ENCODE measurements at places on chromosomes 11 and 22.
A peak's percentile ranks its signal among the peaks of the same experiment; 100 is the strongest.

- DNase-seq, result peak; percentile 71
Measured at GRCh38 chr11:76207642-76208401, 1.5 kb upstream of the WNT11 start.

DNA sequence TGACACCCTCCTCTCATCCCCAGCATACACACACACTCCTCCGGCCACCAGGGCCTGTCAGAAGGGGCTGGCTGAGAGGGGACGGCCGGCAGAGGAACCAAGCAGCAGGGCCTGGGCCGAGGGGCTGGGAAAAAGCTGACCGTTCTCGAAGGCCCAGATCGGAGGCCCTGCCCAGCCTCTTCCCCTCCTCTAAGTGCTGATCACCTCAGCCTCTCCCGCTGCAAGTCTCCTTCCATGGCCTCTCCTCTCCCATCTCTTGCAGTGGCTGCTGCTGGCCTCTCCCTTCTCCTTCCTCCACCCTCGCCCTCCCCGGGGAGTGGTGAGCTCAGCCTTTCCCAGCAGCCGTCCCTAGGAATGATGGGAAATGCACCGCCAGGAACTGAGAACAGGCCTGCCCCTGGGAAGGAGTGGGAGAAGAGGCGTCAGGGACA is 39.6 kb downstream of the ARRB1 start:
- DNase-seq, result no peak

DNA sequence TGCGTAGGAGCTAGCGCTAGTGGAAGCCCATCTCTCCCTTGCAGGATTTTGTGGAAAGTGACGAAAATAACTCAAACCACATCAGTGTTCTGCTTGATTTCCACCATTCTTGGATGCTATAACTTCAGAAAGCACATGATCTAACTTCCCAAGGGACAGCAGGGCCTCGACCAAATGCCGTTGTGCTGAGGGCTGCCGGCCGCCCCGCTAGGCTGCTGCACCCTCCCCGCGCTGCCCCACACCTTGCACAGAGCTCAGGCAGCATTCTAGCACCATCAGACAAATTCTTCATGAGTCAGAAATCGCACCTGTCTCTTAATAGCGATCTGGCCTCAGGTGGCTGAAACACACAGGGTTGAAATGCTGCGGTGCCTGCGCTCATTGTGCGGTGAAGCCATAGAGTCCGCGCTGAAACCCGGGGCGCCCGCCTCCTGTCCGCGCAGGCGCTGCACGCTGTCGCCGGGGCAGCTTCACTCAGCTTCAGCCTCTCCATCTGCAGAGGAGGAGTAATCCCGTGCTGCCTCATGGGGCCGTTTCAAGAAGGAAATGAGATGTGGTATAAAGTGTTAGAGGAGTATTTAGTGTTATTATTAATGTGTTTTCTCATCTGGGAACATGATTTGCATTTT is 59.2 kb upstream of the B3GAT1 start:
- DNase-seq, result no peak

GRCh38 chr11:115585361-115586024 is 81.3 kb upstream of the CADM1 start:
- DNase-seq, result no peak

GRCh38 chr11:19691815-19692500 is 20.7 kb upstream of the NAV2 start:
- DNase-seq, result no peak

DNA sequence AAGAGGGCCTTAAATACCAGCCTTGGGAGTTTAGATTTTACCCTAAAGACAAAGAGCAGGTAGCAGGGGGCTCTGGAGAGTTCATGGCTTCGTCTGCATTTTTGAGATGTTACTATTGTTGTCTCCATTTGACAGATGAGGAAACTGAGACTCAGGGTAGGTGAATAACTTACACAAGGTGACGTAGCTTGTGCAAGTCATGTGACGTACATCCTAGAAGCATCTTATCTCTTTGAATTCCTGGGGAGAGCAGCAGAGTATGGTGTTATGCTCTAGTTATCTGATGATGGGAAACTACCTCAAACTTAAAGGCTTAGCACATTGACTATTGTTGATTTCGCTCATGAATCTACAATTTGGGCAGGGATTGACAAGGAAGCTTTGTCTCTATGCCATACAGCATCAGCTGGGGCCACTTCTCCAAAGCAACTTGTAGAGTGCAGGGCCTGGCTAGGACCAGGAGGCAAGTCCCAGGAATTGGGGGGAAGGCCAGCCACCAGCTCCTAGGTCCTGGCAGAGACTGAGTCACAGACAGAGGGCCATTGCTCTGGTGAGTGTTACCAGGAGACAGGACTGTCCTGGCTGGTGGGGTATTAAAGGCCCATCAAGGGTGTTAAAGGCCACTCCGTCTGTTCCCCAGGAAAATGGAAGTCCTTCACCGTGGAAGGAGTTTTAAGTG is 52.1 kb upstream of the TSKU start:
- DNase-seq, result no peak

- no peak for DNase-seq
Measured at GRCh38 chr11:66289548-66290329, 796 bp upstream of the YIF1A start.

- DNase-seq, result no peak
Measured at GRCh38 chr22:31394326-31394725, 5.1 kb upstream of the DRG1 start.

DNA sequence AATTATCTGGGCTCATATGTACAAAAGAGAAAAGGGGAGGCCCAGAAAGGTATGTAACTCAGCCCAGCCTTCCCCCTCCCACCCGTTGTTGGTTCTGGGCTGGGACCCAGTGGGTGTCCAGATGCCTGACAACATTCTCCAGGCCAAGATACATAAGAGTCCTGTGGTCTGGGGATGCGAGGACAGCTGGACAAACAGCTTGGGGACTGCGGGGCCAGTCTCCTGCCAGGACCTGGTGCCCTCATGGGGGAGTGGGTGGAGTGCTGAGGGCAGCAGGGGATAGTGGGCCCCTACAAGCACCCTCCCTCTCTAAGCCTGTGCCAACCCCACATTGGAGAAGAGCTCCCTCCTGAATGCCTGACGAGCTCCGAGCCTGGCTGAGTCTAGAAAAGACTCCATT is 3.5 kb upstream of the SLC22A6 start:
- DNase-seq, result no peak

DNA sequence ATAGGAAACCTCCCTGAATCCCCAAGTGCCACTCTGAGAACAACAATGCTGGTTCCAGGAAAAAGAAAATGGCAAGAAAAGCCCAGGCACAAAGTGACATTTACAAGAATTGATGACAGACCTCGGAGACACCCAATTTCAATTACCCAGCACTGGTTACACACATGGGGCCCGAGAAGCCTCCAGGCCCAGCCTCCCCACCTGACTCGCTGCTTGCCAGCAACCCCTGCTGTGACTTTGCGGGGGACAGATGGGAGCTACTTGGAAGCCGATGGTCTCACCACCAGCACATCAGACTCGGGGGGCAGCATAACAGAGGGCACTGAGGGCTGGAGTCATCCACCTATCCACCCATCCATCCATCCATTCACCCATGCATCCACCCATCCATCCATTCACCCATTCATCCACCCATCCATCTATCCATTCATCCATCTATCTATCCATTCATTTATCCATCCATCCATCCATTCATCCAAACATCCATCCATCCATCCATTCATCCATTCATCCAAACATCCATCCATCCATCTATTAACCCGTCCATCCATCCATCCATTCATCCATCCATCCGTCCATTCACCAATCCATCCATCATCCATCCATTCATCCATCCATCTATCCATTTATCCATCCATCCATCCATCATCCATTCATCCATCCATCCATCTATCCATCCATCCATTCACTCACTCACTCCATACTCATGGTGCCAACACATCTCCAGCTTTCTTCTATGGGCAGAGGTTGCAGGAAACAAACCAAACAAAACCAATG is 567.6 kb downstream of the BRD1 start:
- no peak for DNase-seq

DNA sequence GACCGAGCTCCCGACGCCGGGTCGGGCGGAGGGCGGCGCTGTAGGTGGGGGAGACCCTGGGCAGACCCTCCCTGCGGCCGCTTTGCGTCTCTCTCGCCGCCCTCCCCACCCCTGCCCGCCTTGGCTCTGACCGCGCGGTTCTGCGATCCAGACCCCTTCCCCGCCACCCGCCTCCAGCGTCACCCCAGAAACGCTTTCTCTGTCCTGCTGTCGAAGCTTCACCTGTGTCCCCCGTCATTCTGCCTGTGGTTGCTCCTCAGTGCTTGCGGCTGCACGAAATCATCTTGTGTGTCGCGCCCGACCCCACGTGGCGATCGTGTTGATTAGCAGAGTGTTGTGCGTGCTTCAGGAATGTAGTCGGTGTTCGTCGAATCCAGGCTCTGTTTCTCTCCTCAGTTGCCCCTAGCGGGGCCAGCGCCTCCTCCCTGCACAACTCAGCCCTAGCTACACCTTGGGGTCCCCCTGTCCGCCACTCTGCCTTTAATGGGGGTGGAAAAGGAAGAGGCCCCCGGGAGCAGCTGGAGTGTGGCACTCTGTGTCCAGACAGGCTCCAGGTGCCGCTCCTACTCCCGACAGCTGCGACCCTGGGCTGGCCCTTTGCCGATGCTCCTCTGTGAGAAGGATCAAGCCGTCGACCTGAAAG is 851 bp downstream of the PTDSS2 start:
- DNase-seq, result peak; percentile 86

GRCh38 chr22:41383085-41383484 is 1.3 kb downstream of the TEF start:
- DNase-seq, result no peak

DNA sequence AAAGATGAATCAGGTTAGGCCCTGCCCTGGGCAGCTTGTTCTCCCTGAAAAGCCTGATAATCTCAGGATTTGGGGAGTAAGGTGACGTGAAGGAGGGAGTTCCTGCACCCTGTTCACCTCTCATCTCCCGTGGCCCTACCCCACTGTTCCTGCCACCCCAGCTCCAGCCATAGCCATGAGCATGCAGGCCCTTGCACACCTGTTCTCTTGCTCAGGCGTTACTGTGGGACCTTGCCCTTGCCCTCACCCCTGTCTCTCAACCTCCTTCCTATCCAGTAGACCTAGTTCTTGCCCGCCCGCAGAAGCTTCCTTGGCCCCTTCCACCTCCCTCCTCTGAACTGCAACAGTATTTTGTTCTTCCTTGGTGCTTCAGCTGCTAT is 15.0 kb downstream of the TSKU start:
- DNase-seq, result no peak

DNA sequence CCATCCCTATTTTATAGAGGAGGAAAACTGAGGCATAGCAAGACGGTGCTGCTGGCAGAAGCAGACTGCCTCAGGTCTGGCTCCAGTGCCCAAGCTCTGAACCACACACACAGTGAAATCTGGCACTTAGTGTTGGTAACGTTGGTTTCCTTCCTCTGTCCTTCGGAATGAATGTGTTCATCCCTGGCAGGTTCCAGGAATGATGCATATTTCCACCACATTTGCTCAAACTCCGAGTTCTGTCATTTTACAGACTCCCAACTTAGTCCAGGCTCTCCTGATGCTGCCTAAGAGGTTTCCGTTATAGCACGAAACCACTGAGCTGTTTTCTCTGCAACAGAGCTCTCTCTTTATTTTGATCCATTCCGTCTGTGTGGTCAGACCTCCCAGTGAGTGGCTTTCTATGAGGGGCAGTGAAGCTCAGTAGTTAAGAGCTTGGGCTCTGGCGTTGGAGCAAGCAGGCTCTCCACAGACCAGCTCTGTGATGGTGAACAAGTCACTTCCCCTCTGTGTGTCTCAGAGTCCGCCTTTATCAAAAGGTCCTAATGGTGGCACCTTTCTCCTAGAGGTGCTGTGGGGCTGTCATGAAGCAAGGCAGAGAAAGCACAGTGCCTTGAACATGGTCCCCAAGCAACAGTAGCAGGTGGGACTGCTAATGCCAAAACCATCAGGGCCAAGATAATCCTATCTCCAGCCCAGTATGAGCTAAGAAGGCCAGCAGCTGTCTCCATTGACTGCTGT is 200.3 kb downstream of the MYO18B start:
- no peak for DNase-seq

DNA sequence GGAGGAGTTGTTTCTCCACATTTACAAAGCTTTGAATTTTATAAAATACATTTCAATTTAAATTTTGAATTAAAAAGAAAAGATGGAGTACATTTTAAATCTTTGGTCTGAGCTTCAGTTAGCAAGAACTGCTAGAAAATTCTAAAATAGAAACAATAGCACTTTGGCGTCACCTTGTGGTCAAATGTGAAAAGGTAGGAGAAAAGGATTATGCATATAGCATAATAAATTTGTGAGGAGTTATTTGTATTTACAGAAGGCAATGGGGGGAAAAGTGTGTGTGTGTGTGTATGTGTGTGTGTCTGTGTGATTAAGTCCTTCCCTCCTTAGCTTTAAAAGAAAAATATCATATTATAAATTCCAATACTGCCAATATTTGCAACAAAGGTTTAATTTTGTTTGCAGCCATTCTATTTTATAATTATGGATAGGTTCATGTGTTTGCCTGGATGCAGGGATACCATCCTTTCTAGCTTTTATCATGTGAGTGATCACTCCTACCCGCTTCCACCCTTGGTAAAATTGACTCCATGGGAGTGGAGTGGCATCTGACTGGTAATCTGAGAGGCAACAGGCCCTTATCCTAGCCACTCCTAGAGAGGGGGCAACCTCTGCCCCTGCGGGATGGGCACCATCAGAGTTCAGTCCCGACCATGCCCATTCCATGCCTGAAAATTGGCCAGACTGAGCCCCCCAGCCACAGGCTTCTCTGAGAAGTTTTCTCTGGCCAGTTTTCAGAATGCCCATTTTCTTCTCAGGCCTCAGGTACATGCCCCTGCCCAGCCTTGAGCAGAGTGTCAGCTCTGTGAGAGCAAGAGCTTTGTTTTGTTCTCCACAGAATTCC is 13.6 kb upstream of the LGR4 start:
- peak; percentile 44 for DNase-seq

All from central memory CD4-positive, alpha-beta T cell (primary cell).